ENCODE measurements at places on chromosomes 12 and 14.

- no peak for DNase-seq
Observed at GRCh38 chr12:26467351-26467750, 272.0 kb downstream of the SSPN start.

DNA sequence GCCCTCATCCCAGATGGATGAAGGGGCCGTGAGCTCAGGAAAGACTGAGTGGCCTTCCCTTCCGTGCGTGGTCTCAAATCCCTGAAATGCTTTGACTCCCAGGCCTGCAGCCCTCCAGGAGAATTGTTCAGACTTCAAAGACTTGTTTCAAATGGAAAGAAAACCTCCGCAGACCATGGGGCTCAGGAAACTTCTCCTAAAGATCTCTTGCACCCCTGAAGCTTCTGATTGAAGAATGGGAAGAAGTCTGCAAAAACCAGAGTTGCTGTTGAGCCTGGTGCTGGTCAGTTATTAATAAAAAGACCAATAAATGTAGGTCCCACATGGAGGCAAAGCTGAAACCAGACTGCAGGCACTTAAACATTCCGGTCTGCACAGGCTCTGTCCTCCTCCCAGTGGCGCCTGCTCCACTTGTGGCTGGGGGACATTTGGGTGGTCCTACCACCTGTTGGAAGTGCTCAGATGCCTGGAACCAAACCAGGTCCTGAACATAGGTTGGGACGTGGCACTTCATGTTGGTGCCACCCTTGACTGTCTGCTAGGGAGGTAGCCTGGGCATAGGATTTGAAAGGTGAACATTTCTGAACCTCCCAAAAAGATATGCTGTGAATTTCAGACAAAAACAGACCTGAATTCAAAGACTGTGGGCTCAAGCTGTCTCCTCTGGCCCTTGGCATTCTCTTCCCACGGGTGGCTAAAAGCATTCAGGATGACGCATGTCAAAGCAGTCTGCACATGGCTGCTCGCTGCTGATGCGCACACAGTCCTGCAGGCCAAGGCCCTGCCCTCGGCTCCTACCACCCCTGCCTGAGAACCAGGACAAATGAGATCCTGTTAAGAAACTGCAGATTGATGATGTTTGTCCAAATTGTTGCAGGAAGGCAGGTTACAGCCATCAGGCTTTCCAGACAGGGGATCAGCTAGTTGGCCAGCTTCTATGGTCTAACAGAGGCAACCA, 36.2 kb upstream of the MEG3 start:
- DNase-seq: no peak

DNA sequence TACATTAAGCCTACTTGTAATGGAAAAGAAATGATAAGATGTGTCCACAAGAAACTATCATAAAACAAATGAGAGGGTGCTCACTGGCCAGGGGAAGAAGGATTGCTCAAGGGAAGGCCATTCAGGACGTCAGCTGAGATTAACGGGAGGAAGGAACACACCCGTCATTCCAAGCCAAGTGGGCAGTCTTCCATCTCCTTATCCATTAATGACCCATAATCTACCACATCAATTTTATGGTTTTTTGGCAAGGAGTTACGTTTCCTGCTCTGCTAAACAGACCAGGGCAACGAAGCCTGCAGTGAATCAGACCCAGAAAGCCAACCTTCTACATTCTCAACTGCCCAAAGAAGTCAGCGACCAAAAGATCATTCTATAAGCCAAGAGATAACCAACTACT, 25.1 kb downstream of the PRKAB1 start:
- no peak for DNase-seq

- no peak for DNase-seq
Observed at GRCh38 chr14:42028607-42029006, 421.9 kb downstream of the LRFN5 start.

DNA sequence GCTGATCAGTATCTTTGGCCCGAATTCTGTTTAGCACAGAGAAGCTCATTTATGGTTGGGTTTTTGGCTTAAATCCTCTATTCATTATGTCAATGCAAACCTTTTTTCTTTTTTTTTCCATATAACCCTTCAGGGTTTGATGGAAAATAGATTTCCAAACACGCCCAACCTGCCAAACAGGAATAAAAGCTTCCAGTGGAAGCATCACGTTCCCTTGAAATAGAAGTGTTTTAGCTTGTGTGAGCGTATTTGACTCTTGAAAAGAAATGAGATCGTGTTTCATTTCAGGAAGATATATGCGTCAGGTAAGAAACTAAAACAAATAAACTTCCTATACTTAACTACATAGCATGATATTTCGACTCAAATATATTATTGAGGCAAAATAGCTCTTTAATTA, at the start of gene PIK3C2G:
Gene PIK3C2G, plus strand, starts transcription at position 246 of the 400 bp plus-strand sequence. CDS start 20,564 bp downstream, outside the sequence.
- no peak for DNase-seq
